Endodermal cell (in vitro differentiated cells): ENCODE measurements at places on chromosomes 11 and 22. TPM values are rescaled to one million over a fixed set of nuclear protein-coding genes. Genes with fewer than 3 reads are reported as not detected.

DNA sequence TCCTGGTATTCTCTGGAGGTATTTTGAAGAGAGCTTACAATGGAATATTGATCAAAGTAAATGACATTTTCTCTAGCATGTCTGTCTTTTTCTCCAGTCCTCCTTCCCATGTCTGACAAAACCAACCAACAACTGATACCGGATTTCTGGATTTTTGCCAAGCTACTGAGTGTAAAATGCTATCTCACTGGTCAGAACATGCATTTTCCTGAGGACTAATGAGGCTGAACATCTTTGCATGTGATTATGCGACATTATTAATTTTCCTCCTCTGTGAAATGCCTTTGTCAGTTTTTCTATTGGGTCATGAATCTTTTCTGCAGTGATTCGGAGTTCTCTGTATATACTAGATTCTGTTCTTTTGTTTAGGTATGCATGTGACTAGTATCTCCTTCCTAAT lies 51.4 kb downstream of the CDON start:
- no peak for DNase-seq

- peak; percentile 65 for DNase-seq
Measured at GRCh38 chr11:86588566-86589090, 83.8 kb downstream of the ME3 start.

DNA sequence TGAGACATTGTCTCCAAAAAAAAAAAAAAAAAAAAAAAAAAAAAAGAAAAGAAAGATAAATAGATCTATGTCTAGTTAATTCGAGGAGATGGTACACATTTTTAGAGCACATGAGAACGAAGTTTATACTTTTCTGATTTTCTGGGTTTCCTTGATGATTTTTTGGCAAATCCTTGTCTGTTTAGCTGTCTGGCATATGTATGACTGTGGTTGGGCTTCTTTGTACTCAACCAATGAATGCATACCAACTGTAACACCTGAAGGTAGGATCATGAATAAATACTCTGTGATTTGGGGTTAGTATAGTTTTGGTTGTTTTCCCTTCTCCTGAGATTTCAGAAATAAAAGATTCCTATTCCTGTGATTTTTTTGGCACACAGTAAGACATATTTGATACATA lies 63.1 kb downstream of the ARHGEF12 start:
- DNase-seq = no peak

DNA sequence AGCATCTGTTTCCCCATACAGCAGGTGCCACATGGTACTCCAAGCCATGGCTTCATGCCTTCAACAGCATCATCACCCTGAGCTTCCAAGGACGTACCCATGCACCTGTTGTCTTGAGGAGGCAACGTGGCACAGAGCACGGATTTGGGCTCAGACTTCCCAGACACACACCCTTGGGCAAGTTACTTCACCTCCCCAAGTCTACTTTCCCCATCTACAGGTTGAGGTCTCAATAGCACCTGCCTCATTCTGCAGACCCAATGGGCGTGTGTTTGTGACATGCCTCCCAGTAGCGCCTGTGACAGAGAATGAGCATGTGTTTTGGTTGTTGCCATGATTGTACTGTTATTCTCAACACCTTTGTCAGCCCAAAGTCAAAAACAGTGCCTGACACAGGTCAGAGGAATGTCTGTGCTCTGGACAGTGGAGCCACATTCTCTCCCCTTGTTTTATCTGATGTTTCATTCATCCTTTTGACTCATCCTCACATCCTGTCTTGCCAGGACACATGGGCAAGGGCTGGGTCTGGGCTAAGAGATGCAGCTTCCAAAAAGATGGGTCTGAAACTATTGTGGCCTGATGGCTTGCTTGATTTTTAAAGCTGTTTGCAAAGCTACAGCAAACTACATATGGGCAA lies 53.4 kb upstream of the CCND1 start:
- DNase-seq = no peak

GRCh38 chr11:124784051-124784450 lies 16.2 kb downstream of the MSANTD2 start:
- DNase-seq = no peak

DNA sequence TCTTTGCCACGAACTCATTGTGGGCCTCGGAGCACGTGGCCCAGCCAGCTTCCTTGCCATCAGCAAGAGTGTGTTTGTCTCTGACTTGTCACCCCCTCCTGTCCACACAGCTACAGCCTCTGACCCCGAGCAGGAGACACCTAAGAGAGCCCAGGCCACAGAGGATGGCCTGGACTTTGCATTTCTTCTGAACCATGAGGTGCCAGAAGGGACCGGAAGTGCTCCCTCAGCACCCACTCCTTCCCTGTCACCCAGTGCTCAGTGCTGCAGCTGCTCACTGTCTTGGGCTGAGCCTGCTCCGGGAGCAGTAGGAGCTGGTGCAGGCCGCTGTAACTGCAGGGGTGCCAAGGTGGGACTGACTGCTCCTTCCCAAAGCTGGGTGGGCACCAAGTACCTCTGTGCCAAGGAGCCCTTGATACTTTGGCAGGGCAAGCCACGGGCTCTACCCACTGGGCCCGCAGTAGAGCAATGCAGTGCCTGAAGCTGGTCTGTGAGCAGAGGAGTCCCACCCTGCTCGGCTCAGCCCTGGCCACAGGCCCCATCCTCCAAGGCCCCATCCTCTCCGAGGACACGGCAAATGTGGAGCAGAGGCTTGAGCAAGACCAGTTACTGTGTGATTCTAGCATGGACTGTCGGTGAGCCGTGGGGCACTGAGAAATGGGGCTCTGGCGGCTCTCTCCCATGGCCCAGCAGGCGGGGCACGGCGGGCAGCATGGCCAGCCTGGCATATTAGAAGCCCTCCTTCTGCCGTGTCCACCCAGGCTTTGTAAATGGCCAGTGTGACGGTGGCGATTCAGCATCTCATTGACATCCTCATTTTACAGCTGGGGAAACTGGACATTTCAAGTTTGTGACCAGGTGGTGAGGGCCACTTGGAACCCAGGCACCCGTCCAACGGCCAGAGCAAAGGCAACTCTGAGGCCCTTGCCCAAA lies 6.3 kb downstream of the GRK2 start:
- no peak for DNase-seq

DNA sequence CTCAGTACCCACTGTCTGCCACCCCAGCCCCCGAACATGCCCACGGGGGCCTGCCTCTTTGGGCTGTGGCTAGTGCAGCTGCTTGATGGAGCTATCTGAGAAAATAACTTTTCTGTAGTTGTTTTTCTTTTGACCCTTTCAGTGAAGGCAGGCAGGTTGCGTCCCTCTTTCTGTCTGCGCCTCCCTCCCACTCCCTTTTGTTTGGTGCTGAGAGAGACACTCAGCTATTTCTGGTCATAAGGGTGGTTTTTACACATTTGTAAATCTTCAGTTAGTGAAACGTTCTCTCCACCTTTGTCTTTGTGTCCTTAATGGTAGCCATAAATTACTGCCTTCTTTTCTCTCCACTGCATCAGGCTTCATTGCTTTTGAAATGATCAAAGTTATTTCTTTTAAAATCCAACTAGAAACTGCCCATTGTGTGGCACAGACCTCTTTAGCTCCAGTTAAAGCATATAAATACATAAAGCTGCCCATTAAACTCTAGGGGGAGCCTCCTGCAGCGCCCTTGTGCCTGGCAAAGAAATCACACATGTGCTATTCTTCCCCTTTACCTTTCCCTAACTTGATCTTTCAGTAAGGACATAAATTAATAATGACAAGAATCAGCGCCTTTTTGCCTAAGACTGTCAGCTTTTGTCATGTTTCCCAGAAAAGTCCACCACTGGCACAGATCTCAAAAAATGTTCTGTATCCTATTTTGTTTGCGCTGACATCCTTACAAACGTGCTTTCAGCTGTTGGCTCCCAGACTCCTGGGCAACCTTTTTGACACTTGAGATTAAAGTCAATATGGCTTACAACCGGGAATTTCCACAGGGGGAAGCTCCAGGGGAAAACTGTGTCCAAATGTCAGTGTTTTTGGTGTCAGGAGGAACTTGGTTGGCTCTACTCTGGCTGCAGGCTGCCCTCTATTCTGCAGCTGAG lies 1.7 kb upstream of the SCUBE2 start:
- DNase-seq = no peak

- no peak for DNase-seq
Measured at GRCh38 chr22:47357493-47357892, 595.0 kb downstream of the TBC1D22A start.

DNA sequence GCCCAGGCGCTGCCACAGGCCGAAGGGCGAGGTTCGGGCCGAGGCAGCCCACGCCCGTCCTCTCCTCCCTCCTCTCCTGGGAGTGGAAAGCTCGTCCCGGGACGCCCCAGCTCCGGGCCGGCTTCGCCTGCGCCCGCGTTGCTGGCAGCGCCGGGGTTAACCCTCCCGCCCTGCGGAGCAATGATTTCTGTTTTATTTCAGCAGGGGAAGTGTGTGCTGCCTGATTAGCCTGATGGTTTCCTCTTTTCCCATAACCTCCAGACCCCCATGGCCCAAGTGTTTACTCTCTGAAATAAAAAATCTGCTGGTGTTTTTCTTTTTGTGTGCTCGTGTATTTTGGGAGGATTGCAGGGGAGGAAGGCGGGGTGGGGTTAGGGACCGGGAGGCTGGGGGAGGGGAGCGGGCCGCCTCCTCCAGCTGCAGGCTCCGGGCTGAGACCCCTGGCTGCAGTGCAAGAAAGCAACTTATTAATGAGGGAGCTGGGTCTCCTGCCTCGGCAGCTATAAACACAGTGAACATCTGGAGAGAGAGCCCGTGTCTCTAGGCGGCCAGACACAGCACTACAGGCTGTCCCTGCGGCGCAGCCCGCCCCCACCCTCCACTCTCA lies 38.6 kb downstream of the ETS1 start:
- DNase-seq = peak; percentile 78

DNA sequence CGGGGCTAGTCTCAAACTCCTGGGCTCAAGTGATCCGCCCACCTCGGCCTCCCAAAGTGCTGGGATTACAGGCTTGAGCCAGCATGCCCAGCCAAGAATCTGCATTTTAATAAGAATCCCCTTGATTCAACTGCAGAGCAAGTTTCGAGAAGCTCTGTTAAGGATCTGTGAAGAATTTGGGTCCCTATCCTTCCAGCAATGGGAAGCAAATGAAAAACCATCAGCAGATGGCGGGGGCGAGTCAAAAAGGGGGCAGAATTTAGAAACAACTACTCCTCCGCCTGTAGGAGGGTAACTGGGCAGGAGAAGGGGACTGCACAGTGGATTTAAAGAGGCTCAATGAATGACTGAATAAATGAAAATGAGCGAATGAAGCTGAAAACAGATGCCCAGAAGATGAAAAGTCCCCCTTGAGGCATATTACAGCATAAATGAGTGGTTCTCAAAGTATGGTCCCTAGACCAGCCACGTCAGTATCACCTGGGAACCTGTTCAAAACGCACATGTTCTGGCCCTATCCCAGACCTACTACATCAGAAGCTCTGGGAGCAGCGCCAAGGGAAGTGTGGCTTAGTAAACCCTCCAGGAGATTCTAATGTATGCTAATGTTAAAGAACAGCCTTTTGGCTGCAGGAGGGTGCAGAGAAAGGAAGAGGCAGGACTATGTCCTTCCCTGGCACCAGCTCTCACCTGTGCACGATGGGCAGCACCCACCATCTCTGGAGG lies 15.0 kb downstream of the VWCE start:
- peak; percentile 58 for DNase-seq

- DNase-seq = peak; percentile 90
Measured at GRCh38 chr22:49929211-49929979, 11.0 kb downstream of the CRELD2 start.

- DNase-seq = no peak
Measured at GRCh38 chr11:27477831-27478230, 5.2 kb upstream of the LGR4 start.

GRCh38 chr11:28858076-28858475 lies 749.9 kb downstream of the METTL15 start:
- DNase-seq = no peak

- no peak for DNase-seq
Measured at GRCh38 chr11:6216501-6216900, 11.1 kb downstream of the C11orf42 start.

GRCh38 chr22:29370537-29370936 lies 17.8 kb downstream of the AP1B1 start:
- DNase-seq = peak; percentile 78

DNA sequence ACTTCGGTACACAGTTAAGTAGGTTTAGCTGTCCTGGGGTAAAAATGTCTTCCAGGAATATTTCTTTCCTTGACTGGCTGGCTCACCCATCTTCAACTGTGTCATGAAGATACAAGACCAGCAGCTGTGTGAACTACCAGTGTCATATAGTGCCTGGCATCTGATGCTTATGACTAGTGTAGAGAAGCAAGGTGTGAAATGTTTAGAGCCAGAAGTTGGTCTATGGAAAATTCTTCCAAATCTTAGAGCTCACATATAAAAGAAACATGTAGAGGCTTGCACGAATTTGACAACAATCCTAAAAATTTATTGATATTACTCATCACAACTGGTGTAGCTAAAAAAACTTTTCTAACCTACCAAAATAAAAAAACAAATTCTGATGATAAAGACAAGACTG lies 54.4 kb downstream of the ARL14EP start:
- no peak for DNase-seq

- no peak for DNase-seq
Measured at GRCh38 chr22:38075105-38075825, 8.7 kb downstream of the SLC16A8 start.

- DNase-seq = no peak
Measured at GRCh38 chr22:29799217-29799680, 32.1 kb downstream of the UQCR10 start.

DNA sequence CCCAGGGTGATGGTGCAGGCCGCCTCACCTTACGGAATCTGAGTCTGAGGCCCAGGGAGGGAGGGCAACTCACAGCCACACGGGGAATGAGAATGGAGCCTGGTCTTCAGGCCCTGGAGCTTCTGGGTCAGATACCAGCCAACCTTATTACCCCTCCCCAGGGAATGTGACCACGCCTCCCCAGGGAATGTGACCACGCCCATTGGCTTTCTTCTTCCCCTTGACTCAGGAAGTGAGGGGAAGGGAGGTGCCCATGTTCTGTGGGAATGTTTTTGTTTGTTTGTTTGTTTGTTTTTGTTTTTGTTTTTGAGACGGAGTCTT lies 57.5 kb upstream of the RBFOX2 start:
- DNase-seq = peak; percentile 67

Gene MSANTD4
- total RNA-seq = 17.5 to 19.8 TPM (median 19.7 TPM) in 3 replicates

Gene ACRV1
- total RNA-seq = 0.20 and 0.37 TPM in 2 replicates

Gene P2RX3
- not detected in 3 replicates for total RNA-seq

Gene GRK3
- total RNA-seq = 15.2 to 21.0 TPM (median 18.3 TPM) in 3 replicates

Gene LRRC74B
- total RNA-seq = 0.12 TPM in 1 of 3 replicates, not detected in the others

Gene PGA3
- total RNA-seq = not detected in 3 replicates

Gene PTPRCAP
- total RNA-seq = 0.49 TPM in 1 of 3 replicates, not detected in the others

Gene DDI1
- total RNA-seq = not detected in 3 replicates

Gene GRM5
- 0.09 TPM in 2 replicates for total RNA-seq
